ENCODE measurements at places on chromosomes 12 and 14.

- no peak for DNase-seq
These were observed 34.3 kb upstream of the GAS2L3 start for GRCh38 chr12:100539202-100539601.

DNA sequence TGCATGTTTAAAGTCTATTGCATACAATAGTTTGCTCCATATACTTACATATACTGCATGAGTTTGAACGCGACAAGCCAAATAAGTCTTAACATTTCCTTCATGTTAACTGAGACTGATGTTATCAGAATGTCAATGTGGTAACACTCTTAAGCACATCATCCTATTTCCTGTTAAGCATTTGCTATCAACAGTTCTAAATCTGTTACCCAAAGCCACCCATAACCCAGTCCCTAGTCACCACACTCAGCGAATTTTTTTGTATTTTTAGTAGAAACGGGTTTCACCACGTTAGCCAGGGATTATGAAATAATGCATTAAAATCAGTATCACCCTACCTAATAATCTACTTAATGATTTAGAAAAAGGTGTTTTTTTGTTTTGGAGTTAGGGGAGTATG lies 39.4 kb downstream of the HNRNPC start:
- no peak for DNase-seq

- no peak for DNase-seq
These were observed 198.5 kb downstream of the SOX5 start for GRCh38 chr12:23750923-23751322.

DNA sequence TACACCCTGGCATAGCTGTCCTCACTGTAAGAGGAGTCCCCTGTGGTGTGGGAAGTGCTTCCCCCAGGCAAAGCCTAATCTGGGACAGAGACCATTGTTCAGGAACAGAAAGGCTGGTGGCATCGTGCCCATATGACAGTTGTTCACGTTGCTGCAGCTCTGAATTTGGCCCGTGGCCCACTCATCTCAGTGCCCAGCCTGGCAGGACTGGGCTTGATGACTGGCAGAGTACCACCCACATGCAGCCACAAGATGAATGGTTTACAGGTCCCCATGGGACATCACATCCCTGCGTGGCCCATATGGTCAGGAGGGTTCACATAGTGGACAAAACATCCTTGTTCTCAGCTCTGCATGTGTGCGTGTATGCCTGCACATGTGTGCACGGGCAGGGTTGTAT lies 17.5 kb downstream of the IQSEC3 start:
- no peak for DNase-seq

DNA sequence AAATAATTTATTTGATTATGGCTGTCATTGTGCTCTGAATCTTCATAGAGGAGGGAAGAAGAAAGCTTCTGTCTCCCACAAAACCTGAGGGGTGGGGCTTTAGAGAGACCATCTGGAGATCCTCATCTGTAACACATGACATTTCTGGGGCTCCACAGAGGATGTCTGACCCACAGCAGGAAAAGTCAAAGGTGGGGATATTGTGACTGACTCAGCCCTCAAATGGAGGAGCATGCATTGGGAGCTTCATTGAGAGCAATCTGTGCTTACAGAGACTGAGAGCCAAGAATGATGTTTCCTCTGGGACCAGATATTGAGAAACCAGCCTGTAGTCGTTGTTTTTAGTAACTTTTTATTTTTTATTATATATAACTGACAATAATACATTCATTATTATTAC lies 158.7 kb downstream of the SYT1 start:
- no peak for DNase-seq

DNA sequence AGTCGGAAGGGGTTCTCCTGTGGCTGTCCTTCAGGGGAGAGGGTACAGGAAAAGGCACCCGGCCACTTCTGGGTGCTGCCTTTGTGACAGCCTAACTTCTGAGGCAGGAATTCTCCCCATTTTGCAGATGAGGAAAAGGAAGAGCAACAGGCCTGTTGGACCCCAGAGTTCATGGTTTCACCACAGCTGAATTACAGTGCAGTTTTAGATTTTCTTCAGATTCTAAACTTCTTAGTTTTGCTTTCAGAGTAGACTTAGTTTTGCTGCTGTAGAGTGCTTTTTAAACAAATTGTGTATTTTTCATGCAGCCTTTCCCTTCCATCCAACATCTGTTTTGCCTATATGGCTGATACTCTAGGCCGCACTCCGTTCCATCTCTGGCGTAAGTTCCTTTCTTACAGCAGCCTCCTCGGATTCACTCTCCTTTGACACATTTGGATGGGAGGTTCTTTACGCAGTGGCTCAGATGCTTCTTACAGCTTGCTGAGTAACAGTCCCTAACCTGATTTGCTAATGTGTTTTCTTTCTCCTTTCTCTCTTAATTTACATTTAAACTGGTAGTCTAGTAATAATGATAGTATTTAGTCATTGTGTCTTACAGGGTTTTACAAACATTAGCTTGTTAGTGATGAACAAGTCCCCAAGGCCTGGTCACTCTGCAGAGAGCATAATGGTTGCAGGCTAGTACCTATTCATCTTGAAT lies 7.8 kb downstream of the TRAF3 start:
- no peak for DNase-seq
